PC-3 (cell line): ENCODE measurements at places on chromosomes 16 and 17. TPM values are rescaled to one million over a fixed set of nuclear protein-coding genes. Genes with fewer than 3 reads are reported as not detected.

The RTN4RL1 gene
- total RNA-seq: 6.9 and 7.9 TPM in 2 replicates

DNA sequence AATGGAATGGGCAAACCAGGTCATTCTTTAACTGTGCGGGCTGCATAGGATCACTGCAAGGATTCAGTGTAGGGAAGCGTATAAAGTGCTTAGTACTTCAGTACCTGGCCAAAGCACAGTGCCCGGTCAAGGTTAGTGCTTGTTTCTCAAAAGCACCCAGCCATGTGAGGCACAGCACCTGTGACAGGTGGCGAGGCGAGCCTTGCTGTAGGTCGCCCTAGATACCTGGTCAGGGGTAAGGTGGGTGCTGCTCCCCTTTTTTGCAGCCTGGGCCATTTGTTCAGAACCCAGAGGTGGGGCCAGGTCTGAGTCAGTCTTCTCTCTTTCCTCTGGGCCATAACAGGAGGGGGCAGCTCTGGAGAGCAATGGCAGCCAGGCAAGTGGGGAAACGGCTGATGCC is 172.0 kb downstream of the IRF8 start:
- no peaks in the 10 kb centered on the region for H3K36me3 ChIP-seq

The MAF gene
- not detected in 2 replicates for total RNA-seq

GRCh38 chr17:58312021-58312630 is 16.5 kb downstream of the TSPOAP1 start:
- no peak for DNase-seq
- H3K4me1 ChIP-seq: peaks cover 10% of the 10 kb centered on the region
- H3K27me3 ChIP-seq: no peaks in the 10 kb centered on the region

DNA sequence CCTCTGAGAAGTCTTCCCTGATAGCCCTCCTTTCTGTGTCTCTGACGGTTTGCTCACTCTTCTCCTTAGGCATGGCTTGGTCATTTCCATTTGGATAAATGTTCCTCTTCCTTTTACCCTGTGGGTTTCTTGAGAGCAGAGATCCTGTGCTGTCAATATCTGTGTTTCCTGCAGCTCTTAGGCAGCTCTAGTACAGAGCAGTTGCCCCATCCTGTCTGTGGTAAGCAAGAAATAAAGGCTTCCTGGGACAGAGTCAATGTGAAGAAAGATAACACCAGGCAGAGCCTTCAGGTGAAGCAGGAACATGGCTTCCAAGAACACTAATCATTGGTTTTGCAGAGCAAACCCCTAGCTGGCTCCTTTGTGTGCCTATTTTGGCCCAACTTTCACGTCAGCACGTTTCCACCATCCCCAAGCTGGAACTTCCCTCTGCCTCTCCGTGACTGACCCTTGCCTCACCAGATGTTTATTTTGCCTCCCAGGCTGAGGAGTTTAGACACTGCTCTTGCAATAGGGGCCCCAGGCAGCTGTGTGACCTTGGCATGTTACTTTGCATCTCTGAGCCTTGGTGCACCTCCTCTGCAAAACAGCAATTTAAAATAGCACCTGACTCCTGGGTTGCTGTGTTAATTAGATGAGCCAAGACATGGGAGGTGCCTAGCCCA is 49.6 kb upstream of the SIAH1 start:
- no peak overlapping the region for H3K4me3 ChIP-seq
- no peak for DNase-seq
- H3K27me3 ChIP-seq: no peaks in the 10 kb centered on the region
- no peaks in the 10 kb centered on the region for H3K36me3 ChIP-seq
- H3K27ac ChIP-seq: no peak overlapping the region
- no peaks in the 10 kb centered on the region for H3K4me1 ChIP-seq

DNA sequence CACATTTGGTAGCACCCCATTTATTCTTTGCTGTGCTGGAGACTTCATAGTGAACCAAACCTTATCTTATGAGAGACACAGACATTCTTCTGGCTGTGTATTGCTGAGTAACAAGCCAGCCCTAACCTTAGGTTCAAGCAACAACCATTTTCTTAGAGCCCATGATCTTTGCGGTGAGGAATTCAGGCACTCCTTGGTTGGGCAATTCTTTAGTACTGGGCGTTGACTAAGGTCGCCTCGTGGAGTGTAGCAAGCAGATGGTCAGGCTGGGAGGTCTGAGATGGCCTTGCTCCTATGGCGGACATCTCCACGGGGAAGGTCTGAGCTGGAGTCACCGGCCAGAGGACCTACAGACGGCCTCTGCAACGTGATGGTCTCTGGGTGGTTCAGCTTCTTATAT is 43.1 kb downstream of the ARSG start:
- no peak overlapping the region for H3K27ac ChIP-seq
- no peaks in the 10 kb centered on the region for H3K36me3 ChIP-seq
- no peaks in the 10 kb centered on the region for H3K27me3 ChIP-seq
- H3K4me3 ChIP-seq: no peak overlapping the region
- DNase-seq: no peak

GRCh38 chr17:8283356-8283755 is 5.1 kb upstream of the RANGRF start:
- no peaks in the 10 kb centered on the region for H3K27me3 ChIP-seq
- no peaks in the 10 kb centered on the region for H3K36me3 ChIP-seq
- H3K27ac ChIP-seq: no peak overlapping the region
- no peak for DNase-seq
- peaks cover 6% of the 10 kb centered on the region for H3K4me1 ChIP-seq

The DNAJA3 gene
- total RNA-seq: 123 and 158 TPM in 2 replicates

- H3K36me3 ChIP-seq: no peaks in the 10 kb centered on the region
- peak; percentile 40 for DNase-seq
- H3K27me3 ChIP-seq: peaks cover 12% of the 10 kb centered on the region
- H3K4me1 ChIP-seq: peaks cover 30% of the 10 kb centered on the region
- peak overlapping the region; percentile 68 for H3K4me3 ChIP-seq
- H3K27ac ChIP-seq: no peak overlapping the region
These were observed 1.5 kb downstream of the DLX3 start for GRCh38 chr17:49993423-49994060.

- H3K4me1 ChIP-seq: no peaks in the 10 kb centered on the region
- H3K36me3 ChIP-seq: no peaks in the 10 kb centered on the region
- no peaks in the 10 kb centered on the region for H3K27me3 ChIP-seq
- H3K27ac ChIP-seq: no peak overlapping the region
These were observed 4.4 kb downstream of the COX6A2 start for GRCh38 chr16:31423801-31424200.

The NPIPB9 gene
- total RNA-seq: 1.7 TPM in 1 of 2 replicates, not detected in the other

DNA sequence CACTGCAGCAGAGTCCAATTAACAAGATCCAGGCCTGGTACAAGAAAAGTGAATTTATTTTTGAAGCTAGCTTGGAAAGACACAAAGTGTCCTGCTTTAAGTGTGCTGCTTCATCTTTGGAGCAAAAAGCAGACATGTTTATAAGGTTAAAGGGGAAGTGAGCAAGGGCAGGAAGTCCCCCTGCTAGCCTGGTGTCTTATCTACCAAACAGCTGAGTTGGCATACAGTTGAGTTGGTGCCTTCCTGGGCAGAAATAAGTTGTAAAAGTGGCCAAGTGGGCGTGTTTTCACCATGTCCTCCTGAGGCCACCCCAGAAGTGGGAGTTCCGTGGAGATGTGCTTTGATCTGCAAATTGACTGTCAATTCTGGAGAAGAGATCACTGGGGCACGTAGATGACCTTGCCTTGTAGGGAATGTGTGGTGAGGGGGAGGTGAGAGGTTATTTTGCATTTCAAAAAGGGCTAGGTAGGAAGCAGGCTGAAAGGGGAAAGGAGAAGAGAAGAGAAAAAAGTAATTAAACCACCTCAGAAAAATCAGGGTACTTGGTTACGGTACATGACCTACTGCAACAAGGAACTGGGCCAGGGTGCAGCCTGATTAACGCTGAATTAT is 38.3 kb upstream of the HSBP1 start:
- H3K36me3 ChIP-seq: no peaks in the 10 kb centered on the region
- no peak overlapping the region for H3K27ac ChIP-seq
- no peaks in the 10 kb centered on the region for H3K27me3 ChIP-seq

GRCh38 chr16:27954191-27954590 is 109.3 kb downstream of the GSG1L start:
- no peaks in the 10 kb centered on the region for H3K4me1 ChIP-seq
- no peak overlapping the region for H3K4me3 ChIP-seq
- H3K27ac ChIP-seq: no peak overlapping the region

GRCh38 chr16:84864326-84864955 is 44.7 kb downstream of the CRISPLD2 start:
- no peak overlapping the region for H3K27ac ChIP-seq
- no peak overlapping the region for H3K4me3 ChIP-seq
- H3K27me3 ChIP-seq: no peaks in the 10 kb centered on the region
- DNase-seq: no peak
- H3K4me1 ChIP-seq: no peaks in the 10 kb centered on the region

- peak overlapping the region; percentile 90 for H3K27ac ChIP-seq
- H3K36me3 ChIP-seq: no peaks in the 10 kb centered on the region
- peak; percentile 95 for DNase-seq
These were observed 30.8 kb downstream of the FA2H start for GRCh38 chr16:74743668-74744299.

DNA sequence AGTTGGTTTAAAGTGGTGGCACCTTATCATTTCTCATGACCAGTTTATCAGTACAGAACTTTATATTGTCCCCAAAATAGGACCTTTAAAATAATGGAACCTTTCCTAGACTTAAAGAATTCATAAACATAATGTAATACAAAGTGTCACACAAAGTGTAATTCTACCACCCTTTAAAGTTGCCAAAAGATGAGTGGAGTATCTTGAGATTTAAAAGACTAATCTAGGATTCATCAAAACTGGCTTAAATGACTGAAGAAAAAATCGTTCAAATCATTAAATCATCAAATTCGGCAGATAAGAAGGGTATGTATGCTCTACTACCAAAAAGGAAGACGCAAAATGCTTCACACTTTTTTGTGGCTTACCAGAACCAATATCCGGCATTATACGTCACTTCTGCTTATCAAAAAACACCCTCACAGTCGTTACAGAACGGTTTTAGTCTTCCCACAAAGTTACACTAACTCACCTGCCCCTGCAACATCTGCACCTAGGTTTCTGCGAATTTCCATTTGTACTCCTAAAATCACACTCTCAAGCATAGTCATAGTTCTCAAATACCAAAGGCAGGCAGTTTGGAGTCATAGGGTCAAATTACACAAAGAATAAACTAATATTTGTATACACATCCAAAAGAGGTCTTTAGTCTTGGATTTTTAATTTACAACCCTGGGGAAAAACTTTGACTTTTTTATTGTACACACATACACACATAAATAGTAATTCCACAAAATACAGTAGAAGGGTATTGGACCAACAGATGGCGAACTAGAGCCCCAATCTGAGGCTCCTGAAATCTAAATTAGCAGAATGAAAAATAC is 1.4 kb upstream of the KANSL1 start:
- DNase-seq: peak; percentile 66
- no peaks in the 10 kb centered on the region for H3K27me3 ChIP-seq
- H3K4me1 ChIP-seq: peaks cover 24% of the 10 kb centered on the region
- H3K4me3 ChIP-seq: peak overlapping the region; percentile 87

The CRISPLD2 gene
- 2.8 and 3.2 TPM in 2 replicates for total RNA-seq

DNA sequence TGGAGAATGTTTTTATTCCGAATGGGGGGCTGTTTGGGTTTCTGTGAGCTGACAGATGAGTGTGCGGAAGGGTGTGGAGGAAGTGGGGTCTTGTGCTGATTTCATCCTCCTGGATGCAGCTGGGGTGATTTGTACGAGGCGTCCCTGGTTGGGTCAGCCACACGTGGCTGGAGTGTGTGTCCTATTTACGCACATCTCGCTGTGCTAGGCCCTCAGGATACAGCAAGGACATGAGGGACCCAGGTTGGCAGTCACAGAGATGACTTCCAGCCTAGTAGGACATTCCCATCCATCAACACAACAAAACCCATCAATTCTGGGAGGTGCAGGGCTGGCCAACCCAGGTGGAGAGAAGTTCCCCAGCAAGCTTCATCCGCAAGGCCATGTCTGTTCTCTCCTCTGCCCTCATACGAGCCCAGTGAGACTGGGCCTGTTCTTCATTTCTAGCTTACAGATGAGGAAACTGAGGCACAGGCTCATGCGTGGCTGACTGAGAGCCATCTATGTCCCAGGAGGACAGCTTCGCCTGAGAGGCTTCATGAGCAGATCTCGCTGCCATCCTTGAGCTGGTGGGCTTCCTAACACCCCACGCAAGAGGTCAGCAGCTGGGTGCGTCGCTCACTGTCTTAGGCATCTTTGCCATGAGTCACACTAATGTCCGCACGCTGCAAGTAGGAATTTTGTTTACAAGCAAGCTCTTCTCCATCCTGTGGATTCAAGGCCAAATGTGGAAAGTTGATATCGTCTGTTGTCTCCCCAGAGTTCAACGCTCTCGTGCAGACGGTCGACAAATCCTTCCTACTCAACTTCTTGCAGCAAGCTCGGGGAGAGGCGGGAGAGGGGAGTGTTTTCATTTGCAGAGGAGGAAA is 24.4 kb downstream of the IRF8 start:
- H3K27ac ChIP-seq: no peak overlapping the region
- DNase-seq: no peak
- no peaks in the 10 kb centered on the region for H3K36me3 ChIP-seq
- no peaks in the 10 kb centered on the region for H3K4me1 ChIP-seq

The HASPIN gene
- 10.6 and 12.7 TPM in 2 replicates for total RNA-seq

GRCh38 chr16:60945225-60945624 is 1091.0 kb downstream of the CDH8 start:
- no peaks in the 10 kb centered on the region for H3K27me3 ChIP-seq
- no peaks in the 10 kb centered on the region for H3K4me1 ChIP-seq
- no peak overlapping the region for H3K27ac ChIP-seq

The CD19 gene
- not detected in 2 replicates for total RNA-seq

The SETD1A gene
- total RNA-seq: 7.9 and 8.6 TPM in 2 replicates
